ENCODE measurements at places on chromosomes 11 and 22.

- DNase-seq, result no peak
These were observed 7.4 kb downstream of the ETS1 start for GRCh38 chr11:128579798-128580504.

DNA sequence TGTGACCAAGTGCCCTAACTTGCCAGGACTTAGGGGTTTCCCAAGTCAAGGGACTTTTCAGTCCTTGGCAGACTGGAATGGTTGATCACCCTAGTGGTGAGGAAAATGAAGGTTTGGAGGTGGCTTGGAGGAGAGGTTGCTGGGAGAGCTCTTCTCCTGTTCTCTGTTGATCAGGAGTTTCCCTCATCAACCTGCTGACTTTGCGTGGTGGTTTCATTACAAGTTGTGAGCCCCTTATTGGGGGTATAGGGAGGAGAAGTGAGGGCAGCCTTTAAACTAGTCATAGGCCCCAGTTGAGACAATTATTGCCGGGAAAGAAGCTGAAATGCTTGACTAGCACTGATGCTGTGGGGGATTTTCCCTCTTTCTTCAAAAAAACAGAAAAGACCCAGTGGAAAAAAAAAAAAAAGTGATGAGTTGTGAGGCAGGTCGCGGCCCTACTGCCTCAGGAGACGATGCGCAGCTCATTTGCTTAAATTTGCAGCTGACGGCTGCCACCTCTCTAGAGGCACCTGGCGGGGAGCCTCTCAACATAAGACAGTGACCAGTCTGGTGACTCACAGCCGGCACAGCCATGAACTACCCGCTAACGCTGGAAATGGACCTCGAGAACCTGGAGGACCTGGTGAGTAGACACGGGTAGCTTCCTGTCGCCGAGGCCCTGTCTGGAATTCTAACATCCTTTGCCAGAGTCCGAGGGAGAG, at the start of gene CXCR5:
Gene CXCR5 (plus strand): TSS at position 525 of the 704 bp plus-strand sequence. CDS start 50 bp downstream, at position 575.
- DNase-seq, result peak; percentile 37

DNA sequence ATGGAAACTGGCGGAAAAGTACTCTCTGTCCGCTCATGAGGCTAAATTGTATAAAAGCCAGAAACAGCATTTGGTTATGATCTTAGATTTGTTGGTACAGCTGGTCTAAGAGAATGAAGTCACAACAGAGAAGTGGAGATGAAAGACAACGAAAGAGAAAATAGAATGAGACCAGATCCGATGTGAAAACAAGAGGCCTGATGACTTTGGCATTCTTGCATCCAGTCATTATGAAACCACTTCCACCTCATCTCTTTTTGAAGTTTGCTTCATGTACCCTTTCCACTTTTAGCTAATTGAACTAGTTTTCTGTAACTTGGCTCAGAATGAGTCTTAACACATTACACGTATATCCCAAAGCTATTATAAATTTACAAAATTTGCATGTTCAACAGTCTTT, 1431.7 kb downstream of the LRRC4C start:
- DNase-seq, result no peak

- DNase-seq, result no peak
These were observed 767.9 kb upstream of the API5 start for GRCh38 chr11:42543844-42544419.

GRCh38 chr22:26949193-26949592, 291.8 kb downstream of the MIAT start:
- no peak for DNase-seq

DNA sequence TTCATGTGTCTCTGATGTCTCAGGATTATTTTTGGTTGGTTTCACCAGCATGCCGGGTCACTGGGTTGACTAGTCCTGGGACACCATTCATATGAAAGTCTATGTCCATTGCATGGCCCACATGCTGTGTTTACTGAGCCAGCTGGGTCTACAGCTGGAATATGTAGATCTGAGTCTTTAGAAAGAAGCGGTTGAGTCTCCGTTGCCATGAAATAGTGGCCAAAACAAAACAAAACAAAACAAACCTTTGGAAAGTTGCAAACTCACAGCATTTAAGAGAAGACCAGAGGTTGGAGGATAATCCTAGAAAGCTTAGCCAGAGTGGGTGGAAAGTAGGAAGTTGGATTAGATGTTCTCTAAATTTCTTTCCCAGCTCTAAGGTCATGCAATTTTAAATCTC, 191.8 kb upstream of the NTM start:
- DNase-seq, result no peak

GRCh38 chr11:131889760-131890581, 519.6 kb downstream of the NTM start:
- no peak for DNase-seq

- DNase-seq, result no peak
These were observed 135.0 kb upstream of the NECTIN1 start for GRCh38 chr11:119863851-119864601.

DNA sequence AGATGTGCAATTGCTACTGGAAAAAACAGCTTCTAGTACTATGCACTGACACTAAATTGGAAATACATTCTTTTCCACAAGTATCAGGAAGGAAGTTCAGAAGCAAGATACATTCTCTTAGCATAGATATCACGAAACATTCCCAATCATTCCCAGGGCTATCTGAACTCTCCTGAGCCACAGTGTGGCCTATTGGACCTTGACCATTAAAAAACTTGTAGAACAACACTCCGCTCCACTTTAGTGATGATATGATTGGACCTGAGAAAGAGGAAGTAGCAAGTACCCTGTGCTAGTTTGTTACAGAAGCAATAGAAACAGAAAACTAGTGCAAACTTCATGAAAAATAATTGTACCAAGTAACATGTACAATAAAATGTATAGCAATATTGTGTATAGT, 11.4 kb upstream of the OR5AK2 start:
- no peak for DNase-seq

- DNase-seq, result no peak
These were observed 27.5 kb downstream of the KIAA0930 start for GRCh38 chr22:45212992-45213751.

DNA sequence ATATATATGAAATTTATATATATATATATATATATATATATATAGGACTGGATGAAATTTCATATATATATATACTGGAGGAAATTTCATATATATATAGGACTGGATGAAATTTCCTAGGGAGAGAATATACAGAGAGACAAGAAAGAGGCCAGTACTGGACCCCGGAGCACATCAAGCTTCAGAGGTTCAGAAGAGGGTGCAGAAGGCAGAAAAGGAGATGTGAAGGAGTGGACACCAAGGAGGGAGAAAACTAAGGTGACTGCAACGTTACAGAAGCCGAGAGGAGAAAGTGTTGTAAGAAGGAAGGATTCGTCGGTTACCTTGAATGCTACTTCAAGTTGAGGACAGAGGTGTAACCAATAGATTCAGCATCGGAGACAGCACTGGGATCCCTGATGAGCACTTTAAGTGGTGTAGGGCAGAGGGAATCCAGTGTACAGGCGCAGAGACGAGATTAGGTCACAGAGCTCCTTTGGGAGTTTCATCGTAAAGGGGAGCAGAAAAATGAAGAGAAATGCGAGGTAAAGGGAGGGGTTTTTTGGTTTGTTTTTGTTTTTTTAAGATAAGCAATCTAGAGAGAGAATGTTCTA, 8.5 kb upstream of the TPH1 start:
- DNase-seq, result no peak

DNA sequence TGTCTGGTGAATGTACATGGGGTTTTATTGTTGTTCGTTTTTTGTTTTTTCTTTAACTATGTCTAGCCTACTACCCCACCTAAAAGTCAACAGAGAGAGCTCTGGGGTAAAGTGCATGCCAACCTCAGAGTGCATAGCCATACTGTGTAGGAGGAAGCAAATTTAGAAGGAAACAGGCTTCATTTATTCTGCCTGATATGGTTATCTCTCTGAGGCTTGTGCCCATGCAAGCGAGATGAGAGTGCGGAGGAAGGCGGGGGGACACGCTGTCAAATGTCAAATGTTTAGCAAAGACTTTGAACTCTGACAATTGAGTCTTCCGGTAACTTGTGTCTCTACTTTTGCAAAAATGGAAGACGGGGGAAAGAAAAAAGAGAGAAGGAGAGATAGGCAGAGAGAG, 295.5 kb downstream of the ETS1 start:
- peak; percentile 74 for DNase-seq

- DNase-seq, result no peak
These were observed 13.7 kb downstream of the PAX6 start for GRCh38 chr11:31797190-31798056.

DNA sequence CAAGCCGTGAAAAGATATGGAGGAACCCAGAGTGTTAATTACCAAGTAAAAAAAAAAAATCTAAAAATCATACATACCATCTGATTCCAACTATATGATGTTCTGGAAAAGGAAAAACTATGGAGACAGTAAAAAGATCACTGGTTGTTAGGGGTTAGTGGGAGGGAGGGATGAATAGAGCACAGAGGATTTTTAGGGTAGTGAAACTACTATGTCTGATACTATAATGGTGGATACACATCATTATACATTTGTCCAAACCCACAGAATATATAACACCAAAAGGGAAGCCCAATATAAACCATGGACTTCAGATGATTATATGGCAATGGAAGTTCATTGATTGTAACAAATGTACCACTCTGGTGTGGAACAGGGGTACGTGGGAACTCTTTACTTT, 74.1 kb downstream of the ENTHD1 start:
- DNase-seq, result no peak

DNA sequence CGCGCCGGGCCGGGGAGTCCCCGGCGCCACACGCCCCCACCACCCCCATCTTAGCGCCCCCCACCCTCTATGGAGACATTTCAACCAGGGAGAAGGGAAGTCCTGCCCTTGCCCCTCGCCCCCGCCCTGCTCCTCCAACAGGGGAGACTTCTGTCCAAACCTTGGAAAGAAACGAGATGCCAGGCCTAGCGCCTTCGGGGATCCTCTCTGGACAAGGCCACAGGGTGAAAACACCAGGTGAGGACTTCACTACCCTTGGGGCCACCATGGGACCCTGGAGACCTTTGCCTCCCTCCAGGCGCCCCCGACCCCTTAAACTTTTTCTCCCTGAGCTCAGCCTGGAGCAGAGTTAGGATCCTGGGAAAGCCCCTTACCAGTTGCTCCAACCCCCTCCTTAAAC, 11.6 kb upstream of the NPAS4 start:
- no peak for DNase-seq

GRCh38 chr11:96017856-96018255, 93.9 kb upstream of the MTMR2 start:
- no peak for DNase-seq

DNA sequence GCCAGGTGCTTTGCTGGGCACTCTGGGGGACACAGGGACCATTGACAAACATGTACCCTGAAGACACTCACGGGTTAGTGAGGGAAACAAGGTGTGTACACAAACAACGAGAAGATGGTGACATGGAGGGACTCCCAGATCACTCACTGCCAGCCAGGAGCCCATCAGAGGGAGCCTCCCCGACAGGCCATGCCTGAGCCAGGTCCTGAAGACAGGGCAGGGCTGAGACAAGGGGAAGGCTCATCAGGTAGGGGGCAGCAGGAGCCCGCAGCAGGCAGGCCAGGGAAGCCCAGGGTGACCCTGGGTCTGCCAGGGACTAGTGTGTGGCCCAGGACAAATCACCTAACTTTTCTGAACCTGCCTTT, 127.9 kb downstream of the BUD13 start:
- no peak for DNase-seq

DNA sequence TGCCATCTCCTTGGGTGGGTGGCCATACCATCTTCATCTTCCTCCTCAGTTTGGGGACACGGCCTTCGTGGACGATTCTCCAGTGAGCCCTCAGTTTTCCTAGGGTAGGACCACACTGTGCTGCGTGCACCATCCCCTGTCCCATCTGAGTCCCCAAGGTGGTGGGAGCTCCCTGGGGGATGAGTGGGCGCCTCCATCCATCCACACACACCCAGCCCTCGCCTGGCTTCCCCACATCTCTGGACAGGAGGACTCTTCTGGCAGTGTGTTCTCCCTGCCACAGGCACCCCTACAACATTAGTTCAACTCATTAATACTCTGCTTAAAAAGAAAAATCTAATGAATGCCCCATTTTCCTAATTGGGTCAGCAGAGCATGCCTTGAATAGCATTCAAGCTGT, 408.5 kb downstream of the SHANK2 start:
- DNase-seq, result no peak

GRCh38 chr11:1854132-1854948, 1.5 kb downstream of the LSP1 start:
- no peak for DNase-seq

DNA sequence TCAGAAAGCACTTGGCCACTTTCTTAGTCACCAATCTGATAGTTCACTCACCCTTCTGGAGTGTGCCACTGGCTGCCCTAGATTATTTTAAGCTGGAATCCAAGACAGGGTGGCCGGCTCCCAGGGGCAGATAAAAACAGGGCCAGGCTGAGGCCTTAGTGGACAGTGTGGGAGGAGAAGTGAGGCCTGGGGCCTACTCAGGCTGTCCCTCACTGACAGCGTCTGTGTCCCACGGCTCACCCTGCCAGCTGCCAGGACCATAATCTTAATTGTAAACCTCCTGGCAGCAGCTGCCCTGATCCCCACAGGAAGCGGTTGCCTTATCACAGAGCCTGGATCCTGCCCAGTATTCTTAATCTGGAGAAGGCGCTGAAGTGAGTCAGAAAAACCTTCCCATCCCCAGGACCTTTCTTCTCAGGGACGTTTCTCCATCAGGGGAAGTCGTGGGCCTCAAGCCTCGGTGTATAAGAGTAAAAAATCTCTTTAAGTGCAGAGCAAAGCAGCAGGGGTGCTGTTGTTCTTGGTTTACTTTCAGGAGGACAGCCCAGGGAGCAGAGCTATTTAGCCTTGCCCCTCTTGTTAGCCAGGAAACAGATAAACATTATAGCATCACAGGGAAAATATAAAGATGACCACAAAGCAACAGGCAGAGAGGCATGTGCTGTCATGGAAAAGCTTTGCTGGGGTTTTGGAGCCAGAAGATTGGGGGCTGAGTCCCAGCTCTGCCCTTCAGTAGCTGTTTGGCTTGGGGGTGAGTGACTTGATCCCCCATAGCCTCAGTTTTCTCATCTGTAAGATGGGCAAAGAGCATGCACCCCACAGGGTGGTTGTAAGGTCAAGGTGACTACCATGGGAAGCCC, 39.6 kb downstream of the TSPAN18 start:
- no peak for DNase-seq

Measured in CD4-positive, alpha-beta T cell treated with Interleukin-6 at 100 ng/mL for 8 hours (primary cell).